ENCODE measurements at places on chromosomes 6 and 20.

DNA sequence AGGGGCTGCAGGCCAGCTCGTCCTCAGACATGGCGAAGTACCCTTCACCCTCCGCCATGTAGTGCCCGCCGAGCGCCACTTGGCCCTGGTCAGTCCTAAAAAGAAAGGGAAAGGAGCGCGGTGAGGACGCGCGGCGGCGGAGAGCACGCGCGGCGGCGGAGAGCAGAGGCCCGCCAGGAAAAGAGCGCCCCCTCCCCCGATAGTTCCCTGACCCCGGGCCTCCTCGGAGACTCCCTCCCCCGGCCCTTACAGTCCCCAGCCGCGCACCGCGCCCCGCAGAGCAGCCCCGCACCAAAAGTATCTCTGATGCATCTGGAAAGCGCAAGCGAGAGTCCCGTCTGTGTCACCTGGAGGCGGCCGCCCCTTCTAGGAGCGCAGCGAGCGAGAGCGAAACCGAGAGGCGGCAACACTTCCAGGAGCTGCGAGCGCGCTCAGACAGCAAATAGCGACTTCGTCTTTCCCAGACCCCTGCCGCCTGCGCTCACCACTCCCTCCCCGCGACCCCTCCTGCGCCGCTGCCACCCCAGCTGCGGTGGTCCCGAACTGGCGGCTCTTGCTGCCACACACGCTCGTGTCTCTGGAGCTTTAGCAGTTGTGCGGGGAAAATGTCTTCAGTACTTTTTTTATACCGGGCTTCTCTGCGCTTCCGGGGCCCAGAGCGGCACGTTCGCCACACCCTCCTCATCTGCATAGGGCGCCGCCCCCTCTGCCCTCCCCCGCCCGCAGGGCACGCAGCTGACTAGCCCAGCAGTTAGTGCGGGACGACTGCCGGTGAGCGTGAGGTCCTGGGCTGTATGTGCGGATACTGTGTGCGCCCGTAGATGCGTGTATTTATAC lies at the start of gene TENT5A:
Gene TENT5A (minus strand): TSS at position 598 of the 837 bp plus-strand sequence. CDS start 540 bp downstream, at position 58.
- DNase-seq = peak; percentile 74

DNA sequence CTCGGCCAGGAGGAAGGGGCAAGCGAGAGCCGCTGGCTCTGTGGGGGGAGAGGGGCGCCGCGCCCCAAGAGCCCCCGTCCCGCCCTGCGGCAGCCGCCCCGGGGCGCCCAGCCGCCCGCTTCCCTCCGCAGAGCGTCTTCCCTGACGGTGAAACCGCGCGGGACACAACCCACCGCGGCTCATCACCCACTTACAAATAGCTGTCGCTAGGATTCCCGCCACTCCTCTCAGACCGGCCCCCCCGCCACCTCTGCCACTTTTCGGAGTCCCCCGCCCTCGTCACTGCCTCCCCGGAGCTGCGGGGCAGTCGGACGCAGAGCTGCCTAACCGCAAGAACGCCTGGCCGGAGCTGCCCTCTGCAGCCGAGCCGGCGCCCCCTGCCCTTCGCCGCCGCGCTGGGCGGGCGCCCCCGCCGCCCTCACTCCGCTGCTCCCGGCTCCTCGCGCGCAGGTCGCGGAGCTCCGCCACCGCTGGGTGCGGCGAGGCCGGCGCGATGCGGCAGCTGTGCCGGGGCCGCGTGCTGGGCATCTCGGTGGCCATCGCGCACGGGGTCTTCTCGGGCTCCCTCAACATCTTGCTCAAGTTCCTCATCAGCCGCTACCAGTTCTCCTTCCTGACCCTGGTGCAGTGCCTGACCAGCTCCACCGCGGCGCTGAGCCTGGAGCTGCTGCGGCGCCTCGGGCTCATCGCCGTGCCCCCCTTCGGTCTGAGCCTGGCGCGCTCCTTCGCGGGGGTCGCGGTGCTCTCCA lies at the start of gene SLC35D3:
Gene SLC35D3 (plus strand): TSS at position 366 of the 749 bp plus-strand sequence. CDS start 128 bp downstream, at position 494.
- DNase-seq = no peak

- no peak for DNase-seq
These were observed 130.5 kb downstream of the CEBPB start for GRCh38 chr20:50320901-50321796.

- no peak for DNase-seq
These were observed 203.0 kb downstream of the PLCB1 start for GRCh38 chr20:8335059-8335458.

- DNase-seq = no peak
These were observed 84.8 kb downstream of the AHI1 start for GRCh38 chr6:135412761-135413160.

DNA sequence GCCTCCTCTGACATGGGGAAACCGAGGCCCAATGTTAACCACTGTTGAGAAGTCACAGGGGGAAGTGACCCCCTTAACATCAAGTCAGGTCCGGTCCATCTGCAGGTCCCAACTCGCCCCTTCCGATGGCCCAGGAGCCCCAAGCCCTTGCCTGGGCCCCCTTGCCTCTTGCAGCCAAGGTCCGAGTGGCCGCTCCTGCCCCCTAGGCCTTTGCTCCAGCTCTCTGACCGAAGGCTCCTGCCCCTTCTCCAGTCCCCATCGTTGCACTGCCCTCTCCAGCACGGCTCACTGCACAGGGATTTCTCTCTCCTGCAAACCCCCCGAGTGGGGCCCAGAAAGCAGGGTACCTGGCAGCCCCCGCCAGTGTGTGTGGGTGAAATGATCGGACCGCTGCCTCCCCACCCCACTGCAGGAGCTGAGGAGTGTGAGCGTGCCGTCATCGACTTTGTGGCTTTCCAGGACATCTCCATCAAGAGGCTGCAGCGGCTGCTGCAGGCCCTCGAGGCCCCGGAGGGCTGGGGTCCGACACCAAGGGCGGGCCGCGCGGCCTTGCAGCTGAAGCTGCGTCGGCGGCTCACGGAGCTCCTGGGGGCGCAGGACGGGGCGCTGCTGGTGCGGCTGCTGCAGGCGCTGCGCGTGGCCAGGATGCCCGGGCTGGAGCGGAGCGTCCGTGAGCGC lies 1.6 kb downstream of the TNFRSF6B start:
- DNase-seq = no peak

DNA sequence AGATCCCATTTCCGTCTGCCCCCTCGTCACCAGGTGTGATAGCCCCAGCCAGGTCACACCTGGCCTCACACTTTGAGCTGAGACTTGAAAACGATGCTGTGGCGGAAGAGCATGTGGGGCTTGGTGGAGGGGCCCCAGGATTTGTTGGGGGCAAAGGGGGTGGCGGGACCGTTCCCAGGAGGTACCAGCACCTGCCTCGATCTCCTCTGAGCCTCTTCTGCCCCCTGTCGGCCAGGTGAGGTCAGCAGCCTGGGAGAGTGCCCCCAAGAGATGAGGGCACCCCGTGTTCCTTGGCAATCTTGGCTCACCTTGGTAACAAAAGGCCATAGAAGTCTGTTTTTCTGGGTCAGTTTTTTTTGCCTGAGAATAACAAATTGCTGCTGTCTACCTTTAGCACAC lies 25.4 kb downstream of the SPATA2 start:
- no peak for DNase-seq
